Peyer's patch (tissue), 4 donors: ENCODE measurements at places on chromosomes 7 and 10. TPM values are rescaled to one million over a fixed set of nuclear protein-coding genes. Genes with fewer than 3 reads are reported as not detected.

- H3K36me3 ChIP-seq: no peaks in the 10 kb centered on the region
- no peak for DNase-seq
- H3K27ac ChIP-seq: no peak overlapping the region
- H3K27me3 ChIP-seq: no peaks in the 10 kb centered on the region
- no peaks in the 10 kb centered on the region for H3K4me1 ChIP-seq
- no peak overlapping the region for H3K4me3 ChIP-seq
Observed at GRCh38 chr7:26900251-26900650, 35.9 kb upstream of the SKAP2 start.

CYP2W1 gene
- 2.3 TPM for total RNA-seq

FAM25G gene
- not detected for total RNA-seq

SPRN gene
- total RNA-seq: not detected

LOXL4 gene
- 1.6 TPM for total RNA-seq
